Cerebellum (tissue), 4 donors: ENCODE measurements at places on chromosomes 7 and 10. TPM values are rescaled to one million over a fixed set of nuclear protein-coding genes. Genes with fewer than 3 reads are reported as not detected.

DNA sequence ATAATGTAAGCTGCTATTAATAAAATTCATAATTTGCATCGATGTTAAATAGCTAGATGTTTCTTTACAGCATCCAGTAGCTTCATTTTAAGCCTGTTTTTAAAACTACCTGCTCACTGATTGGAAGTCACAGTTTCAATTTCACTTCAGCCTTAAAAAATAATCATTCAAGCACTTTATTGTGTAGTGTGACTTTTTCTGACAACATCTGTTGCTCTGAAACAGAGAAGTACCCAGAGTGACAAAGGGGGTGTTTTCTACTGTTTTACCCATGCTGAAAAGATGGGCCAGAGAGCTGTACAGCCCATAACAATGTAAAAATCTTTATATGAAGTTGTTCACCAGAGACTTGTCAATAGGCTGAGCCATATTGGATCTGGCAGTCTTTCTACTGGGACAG lies 437.2 kb downstream of the MDFIC start:
- DNase-seq, result no peak

- DNase-seq, result no peak
Observed at GRCh38 chr7:107089627-107090026, 45.1 kb downstream of the PRKAR2B start.

GRCh38 chr7:87458148-87458547 lies 17.3 kb downstream of the ABCB4 start:
- DNase-seq, result no peak

DNA sequence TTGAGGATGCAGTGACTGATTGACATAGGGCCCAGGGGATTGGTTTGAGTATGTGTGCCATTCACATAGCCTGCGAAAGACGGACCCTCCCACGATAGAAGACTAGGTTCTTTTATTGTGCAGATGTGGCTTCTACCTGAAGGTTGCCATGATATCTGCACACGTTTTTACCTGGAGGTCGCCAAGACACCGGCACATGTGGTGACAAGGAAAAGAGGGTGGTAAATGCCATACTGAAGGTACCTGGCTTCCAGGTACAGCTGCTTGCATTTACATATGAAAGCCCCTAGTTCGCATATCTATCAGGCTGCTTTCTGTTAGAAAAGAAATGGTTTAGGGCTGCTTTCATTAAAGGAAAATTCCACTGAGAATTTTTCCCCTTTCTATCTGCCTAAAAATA lies 43.6 kb downstream of the ZNF22 start:
- DNase-seq, result no peak

Gene GOLGA7B
- 10.2 TPM for total RNA-seq

Gene COL28A1
- total RNA-seq, result 6.2 TPM
